ENCODE measurements at places on chromosomes 12 and 14.

DNA sequence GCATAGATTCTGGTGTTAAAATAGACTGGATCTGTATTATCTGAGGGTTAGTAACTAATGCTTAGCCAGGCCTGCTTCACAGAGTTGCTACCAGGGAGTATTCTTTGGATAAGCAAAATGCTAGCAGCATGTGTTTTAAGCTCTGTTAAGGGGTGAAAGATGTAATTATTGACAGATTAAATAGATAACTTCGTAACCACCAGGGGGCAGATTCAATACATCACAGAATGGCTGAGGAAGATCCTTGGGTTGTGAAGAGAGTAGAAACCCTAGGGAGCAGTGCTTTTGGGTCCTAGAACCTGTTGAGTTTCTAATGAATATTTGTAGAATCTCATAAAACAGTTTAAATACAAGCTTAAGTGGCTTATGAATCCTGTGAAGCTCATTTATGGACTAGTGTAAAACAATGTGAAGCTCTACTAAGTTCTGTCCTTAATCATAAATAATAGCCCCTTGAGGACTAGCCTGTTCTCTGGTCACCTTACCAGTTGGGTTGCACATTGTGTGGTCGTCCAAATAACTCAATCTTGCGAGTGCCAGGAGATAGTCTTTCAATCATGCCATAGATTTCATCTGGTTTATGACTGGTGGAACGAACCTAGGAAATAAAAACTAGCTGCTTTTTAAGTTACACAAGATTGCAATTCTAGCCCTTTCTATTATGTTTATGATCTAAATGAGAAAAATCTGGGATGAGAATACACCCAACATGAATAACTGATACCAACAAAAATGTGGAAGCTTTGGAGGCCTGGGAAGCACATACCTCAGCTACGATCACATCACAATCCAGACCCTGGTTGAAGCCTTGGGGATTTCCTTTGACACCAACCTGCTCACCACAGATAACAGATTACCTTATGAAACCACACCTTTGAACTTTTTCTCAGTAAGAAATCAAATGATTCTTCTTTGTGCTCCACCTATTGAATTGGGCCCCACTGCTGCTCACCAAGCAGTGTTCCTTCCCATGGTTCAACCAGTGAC, 12.3 kb downstream of the METTL3 start:
- DNase-seq, result peak; percentile 80

GRCh38 chr12:76236640-76237039, 111.6 kb downstream of the BBS10 start:
- DNase-seq, result no peak

- no peak for DNase-seq
Measured at GRCh38 chr12:89781946-89782550, 73.4 kb upstream of the ATP2B1 start.

DNA sequence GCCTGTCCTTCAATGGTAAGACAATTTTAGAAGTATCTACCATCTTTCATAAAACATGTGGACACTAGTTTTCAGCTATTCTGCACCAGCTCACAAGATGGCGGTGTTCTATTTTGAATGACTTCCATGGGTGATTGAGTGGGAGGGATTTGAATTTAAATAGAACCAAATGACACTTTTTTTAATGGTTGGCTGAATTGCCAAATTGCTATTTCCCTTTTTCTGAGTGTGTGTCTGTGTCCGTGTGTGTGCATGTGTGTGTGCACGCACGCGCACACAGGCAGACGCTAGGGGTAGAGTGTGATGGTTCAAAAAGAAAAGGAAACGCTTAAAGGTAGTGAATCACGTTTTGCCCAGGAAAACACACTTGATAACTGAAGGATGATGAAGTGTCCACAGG, 362.6 kb downstream of the DAD1 start:
- no peak for DNase-seq

DNA sequence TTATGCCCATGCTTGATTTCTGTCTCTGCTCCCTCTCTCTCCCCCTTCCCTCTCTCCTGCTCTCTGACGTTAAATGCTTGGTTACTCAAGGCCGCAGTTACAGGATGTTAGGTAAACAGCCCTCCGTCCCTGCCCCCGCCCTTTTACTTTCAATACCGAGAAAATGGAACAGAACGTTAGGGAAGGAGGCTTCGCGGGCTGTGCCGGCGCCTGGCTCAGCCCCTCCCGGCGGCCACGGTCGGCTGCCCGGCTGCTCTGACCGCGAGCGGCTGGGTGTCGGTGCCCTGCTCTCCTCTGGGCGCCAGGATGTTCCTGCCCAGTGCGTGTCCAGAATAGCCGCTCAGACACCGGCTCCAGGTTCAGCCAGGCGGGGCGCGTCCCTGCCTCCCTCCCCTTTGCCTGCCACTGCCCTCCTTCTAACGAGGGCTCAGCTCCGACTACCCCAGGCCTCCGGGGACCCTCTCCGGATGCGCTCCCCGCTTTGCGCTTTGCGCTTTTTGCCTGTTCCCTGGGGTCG, 166.1 kb downstream of the ADCK1 start:
- peak; percentile 74 for DNase-seq

DNA sequence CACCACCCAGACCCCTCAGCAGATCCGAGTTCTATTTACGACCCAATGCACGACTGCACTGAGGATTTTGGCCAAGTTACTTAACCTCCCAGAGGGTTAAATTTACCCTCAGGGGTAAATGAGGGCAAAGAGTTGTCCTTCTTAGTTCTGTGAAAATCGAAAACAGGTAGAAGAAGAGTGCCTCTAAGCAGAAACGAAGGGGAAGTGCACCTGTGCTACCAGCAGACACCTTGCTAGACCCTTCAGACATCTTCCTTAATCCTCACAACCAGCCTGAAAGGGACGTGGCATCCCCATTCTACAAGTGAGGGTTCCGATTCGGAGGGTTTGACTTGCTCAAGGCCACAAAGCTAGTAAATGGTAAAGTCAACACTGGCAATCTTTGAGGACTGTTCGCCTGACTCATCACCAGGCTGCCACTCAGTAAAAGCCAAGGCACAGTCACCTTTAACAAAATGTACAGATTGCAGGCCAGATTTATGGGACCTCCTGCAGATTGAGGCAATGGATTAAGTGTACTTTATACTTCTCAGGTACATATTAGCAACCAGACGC, 1.6 kb downstream of the GSG1 start:
- DNase-seq, result no peak

DNA sequence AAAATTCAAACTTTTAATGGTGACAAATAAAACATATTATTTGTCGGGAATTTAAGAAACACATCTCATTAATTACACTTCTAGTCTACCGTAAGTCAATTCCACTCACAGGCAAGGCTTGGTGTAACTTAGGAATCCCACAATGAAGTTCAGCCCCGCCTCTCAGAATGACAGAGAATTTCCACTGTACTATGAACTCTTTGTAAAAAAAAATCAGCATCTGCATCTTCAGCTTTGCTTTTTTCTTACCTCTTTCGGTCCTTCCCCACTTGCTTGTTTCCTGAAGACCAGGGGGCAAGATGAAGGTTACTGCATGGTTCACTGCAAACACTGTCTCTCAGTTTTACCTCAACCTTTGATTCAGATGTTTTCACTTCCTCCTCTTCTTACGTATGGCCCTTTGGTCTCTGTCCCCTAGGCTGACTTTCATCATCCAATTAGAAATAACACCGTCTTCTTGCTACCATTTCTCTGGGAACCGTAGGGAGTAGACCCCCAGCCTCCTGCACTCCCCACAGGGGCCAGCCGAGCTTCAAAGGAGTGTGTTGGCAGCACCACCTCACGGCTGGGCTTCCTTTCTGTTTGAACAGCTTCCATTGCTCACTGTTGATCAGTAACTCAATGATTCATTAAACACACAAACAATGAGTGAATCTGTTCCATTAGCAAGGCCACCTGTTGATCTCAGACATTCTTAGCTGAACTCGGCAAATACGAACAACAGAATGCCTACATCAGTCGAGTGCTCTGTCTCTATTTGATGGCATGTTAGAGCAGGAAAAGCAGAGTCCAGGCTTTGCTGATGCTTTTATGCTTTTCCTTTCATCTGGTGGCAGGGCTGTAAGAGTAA, 343.0 kb downstream of the BMP4 start:
- DNase-seq, result no peak

GRCh38 chr14:56131004-56131864, 13.0 kb downstream of the PELI2 start:
- DNase-seq, result peak; percentile 61

GRCh38 chr14:30872602-30873001, 1.8 kb upstream of the COCH start:
- no peak for DNase-seq

DNA sequence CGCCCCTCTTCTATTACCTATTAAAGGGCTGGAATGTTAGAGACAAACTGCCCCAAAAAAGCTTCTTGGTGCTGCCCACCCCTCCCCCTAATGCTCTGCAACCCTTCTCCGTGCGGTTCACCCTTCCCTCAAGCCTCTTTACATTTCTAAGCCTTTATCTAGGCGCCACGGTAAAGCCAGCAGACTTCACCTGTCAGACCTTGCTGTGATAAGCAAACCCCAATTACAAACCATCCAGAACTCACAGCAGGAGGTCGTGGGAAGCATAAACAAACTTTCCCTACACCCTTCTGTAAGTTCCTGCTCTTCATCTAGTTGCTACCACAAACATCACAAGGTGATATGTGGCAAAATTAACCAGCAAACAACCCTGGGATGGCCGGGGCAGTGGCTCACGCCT, 56.8 kb downstream of the MOK start:
- no peak for DNase-seq

- peak; percentile 52 for DNase-seq
Measured at GRCh38 chr12:32901553-32901952, 5.0 kb upstream of the PKP2 start.

GRCh38 chr12:28652239-28652638, 462.0 kb downstream of the CCDC91 start:
- no peak for DNase-seq

DNA sequence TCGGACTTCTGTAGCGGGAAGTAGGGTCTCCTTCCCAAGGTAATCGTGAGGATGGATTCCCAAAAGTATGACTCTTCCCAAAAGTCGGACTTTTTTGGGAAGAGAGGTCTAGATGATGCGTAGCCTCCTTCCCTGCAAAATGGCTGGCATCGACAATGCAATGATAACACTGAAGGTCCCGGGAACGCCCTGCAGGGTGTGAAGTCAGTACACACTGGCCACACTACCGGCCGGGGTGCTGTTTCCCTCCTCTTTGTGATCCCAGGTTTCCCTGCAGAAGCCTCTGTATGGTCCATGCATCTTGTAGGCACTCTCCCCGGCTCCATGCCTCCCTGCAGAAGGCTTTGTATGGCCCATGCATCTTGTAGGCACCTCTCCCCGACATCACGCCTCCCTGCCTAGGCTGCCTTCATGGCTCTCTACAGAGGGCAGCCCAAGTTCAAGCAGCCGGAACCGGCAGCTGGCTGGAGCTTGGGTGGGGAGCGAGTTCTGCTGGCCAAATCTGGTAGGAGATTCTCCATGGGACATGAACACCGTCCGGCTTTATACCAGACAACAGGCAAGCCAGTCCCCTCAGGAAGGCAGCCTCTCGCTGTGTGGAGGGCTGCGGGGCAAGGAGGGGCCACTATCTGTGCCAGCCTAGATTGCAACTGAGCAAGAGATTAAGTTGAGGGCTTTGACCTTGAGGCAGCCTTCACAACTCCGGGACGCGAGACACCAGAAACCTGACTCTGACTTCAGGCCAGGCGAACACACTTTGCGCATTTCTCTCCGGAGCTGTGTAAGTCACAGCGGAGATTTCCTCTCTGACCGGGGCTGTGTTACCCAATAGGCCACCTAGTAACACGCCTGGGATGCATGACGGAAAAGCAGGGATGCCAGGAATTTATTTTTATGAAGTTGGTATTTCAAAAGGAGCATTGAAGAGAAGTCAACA, 23.5 kb downstream of the FZD10 start:
- DNase-seq, result no peak

GRCh38 chr12:13288501-13288900, 92.0 kb downstream of the EMP1 start:
- DNase-seq, result no peak

DNA sequence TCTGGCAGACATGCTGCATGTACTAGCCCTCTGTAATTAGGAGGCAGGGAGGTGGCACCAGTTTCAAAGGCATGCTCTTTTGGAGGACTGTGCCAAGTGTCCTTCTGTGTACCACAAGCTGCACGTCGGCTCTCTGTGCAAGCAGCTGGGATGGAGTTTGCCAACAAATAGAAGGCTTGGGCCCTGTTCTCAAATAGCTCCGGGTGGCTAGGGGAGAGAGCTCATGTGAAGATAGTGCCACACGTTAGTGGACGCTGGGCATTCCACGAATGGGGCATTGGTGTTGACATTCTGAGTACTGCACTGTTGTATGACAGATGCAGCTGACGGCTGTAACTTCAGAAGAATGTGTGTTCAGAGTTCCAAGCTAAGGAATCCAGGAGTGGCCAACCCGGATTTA, 4.4 kb downstream of the AACS start:
- DNase-seq, result no peak

- peak; percentile 70 for DNase-seq
Measured at GRCh38 chr12:123075646-123076171, 75.2 kb downstream of the PITPNM2 start.

- no peak for DNase-seq
Measured at GRCh38 chr12:22700106-22700505, 75.1 kb downstream of the ETNK1 start.

GRCh38 chr14:39169541-39169900, 612 bp downstream of the TRAPPC6B start:
- no peak for DNase-seq

- no peak for DNase-seq
Measured at GRCh38 chr14:53022593-53022992, 71.7 kb upstream of the FERMT2 start.

DNA sequence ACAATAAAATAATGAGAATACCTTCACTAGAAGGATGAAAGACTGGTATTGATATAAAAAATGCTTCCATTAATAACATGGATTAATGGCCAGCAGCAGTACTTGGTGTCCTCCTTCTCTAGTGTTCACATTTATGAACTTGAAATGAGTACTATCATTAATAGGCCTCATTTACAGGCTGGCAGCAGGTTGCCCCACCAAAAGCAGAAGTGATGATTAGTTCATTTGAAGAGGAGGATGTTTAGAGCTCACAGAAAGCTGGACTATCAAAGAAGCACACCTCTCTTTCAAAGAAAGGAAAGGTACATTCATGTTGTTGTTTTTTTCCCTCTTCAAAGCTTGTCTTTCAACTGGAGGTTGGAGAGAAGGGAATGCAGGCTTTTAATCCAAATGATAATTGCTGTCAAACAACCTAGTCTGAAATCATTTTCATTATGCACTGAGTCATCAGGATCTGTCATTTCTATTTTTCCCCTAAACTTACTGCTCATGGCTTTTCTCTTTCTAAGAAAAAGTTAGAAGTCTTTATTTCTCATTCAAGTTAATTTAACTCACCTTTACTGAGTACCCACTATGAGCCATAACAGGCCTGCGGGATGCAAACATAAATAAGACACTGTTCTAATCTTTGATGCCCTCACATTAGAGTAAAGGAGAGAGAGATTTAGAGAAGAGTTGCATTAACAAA, 157.9 kb upstream of the GRIP1 start:
- DNase-seq, result no peak
